Midbrain (tissue), 1 donor: ENCODE measurements at places on chromosomes 7 and 10.

- DNase-seq = no peak
Observed at GRCh38 chr10:17476073-17476472, 21.7 kb upstream of the ST8SIA6 start.

DNA sequence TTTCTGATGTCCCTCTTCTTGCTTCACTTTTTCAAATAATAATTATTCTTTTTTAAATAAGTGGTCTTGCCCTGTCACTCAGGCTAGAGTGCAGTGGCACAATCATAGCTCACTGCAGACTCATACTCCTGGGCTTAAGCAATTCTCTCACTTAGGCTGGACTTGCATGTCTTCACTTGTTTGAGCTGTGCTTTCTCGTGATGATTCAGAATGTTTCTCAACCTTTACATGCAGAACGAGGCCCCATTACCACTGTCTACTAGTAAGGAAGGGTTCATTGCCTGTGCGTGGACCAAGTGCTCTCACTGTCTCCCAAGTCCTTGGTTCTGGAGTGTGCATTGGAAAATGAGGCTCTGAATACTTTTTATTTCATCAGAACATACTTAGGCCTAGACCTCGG, 468.6 kb upstream of the COBL start:
- DNase-seq = no peak

- DNase-seq = no peak
Observed at GRCh38 chr10:3774814-3775695, 10.0 kb downstream of the KLF6 start.

GRCh38 chr10:105807935-105808587, 1167.0 kb downstream of the SORCS3 start:
- DNase-seq = no peak

GRCh38 chr10:44640429-44640828, 255.5 kb upstream of the CXCL12 start:
- no peak for DNase-seq

DNA sequence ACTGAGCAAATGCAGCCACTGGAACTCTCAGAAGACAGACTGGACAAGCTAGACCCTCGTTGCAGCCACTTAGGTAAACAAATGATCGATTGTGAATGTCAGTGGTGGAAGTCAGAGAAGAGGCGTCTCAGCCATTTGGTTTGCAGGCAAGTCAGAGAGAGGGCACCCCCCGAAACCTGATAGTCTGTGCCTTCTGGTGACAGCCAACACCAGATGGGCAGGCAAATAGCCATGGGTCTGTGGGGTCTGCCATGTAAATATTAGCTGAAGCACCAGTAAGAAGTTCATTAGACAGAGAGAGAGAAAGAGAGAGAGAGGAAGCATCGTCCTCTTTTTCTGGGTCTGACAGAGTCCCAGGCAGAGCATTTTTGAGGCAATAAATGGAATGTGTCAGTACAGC, 5.4 kb downstream of the PPP1R17 start:
- no peak for DNase-seq

DNA sequence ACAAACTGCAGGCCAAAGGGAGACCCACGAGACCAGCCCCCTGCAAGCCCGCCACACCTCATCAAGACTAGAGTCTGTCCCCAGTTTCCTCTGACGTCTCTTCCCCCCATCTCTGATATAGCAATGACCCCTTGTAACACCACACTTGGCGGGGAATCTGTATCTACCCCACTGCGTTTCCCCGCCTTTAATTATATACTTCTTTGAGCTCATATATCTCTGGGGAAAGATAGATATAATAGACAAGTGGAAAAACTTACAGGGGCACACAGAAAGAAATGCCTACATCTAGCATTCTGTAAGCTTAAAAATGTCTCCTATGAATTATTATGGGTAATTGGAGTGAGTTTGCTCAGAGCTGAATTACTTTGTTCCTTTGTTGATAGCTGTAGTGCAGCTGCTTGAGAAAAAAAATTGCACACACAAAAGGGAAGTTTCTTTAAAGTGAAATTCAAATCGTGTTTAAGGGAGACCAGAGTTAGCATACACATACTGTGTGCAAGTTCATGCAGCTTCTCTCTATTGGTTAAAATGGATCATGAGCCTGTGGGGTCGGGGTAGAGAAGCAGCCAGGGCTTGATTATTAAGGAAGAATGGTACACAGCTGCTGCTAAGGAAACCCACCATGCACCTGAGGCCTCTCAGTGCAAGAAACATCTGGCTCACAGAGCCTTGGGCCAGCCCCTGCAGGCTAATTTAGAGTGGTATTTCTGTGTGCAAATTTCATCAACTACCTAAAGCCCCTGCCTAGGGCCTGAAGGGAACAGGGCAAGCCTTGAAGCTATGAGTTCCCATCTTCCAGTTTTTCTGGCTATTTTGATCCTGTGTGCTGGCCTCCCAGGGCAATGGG, 32.5 kb downstream of the CDCA7L start:
- DNase-seq = no peak

- DNase-seq = no peak
Observed at GRCh38 chr10:20911626-20912025, 14.5 kb upstream of the NEBL start.

GRCh38 chr10:12946372-12946771, 55.1 kb downstream of the CCDC3 start:
- no peak for DNase-seq

GRCh38 chr7:42671627-42672026, 240.2 kb downstream of the C7orf25 start:
- no peak for DNase-seq

DNA sequence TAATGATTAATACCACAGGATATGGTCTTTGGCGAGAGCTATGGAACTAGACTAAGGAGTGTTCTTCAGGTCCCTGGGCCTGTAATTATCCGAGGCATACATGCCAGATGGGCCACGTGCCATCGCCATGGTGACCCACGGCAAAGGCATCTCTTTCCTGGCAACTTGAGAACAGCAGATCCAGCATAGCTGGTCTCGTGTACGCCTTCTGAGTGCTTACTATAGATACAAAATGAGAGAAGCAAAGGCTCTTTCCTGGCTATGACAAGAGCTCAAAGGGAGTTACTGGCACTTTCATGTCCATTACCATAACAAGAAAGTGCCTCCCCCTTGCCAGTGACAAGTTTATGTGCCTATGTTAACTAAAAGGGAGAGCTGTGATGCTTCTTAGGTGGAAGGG, 26.0 kb upstream of the GLI3 start:
- peak; percentile 24 for DNase-seq

GRCh38 chr7:39504963-39505362, 61.2 kb upstream of the YAE1 start:
- no peak for DNase-seq

DNA sequence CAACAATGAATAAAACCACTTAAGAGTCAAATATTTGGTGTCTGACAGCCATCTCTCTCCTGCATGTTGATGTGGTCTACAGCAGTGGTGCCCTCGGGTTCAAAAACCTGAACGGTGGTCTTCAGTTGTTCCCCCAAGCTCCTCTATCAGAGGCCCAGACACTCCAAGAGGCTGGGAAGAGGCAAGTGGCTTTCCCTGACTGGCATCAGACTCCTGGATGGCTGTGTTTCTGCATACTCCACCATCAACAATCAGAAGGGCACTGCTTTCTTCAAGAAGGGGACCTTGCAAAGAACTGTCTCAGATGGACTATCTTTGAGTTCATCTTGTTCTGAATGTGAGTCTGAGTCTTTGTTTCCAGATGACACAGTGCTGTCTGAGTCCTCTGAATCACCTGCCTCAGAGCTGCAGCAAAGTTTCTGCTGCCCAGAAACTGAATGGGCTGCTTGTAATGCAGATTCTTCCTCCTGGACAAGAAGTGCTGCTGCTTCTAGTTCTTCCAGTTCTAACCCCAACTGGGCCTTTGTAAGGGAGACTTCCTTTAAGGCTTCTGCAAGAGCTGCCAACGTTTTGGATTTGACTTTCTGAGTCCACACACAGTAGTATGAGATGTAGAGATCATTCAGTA, 5.9 kb upstream of the SGMS1 start:
- DNase-seq = no peak

DNA sequence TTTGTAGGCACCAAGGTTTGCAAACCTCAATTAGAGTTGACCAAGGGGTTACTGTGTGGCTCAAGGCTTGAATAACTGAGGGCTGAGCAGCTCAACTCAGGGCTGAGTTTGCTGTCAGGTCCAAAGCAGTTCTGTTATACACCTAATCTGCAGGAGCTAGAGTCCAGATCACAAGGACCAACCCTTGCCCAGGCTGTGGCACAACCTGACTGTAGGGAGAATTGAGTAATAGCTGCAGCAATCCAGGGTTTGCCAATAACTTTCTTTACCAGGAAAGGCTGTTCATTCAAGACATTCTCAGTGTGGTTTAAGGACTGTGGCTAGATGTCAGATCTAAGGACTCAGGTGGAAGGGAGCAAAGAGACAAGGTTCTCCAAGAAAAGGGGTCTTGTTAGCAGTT, 115.6 kb upstream of the IMMP2L start:
- DNase-seq = no peak

GRCh38 chr7:24245362-24245761, 38.6 kb upstream of the NPY start:
- DNase-seq = no peak

DNA sequence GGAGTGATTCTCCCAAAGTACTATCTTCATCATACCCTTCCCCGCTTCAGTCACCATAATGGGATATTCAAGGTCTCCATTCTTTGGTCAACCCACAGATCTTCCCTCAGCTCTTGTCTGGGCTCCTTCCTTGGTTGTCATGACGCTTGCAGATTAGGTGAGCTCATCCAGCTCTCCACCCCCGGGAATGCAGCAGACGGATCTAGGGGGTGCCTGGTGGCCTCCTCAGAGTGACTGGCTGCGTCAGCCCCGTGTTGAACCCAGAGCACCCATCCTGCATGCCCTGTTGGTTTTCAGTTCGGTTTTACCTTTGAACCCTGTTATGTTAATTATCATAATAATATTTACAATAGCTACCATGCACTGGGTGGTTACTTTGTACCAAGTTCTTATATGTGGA, 6.4 kb downstream of the NEURL1 start:
- DNase-seq = no peak

DNA sequence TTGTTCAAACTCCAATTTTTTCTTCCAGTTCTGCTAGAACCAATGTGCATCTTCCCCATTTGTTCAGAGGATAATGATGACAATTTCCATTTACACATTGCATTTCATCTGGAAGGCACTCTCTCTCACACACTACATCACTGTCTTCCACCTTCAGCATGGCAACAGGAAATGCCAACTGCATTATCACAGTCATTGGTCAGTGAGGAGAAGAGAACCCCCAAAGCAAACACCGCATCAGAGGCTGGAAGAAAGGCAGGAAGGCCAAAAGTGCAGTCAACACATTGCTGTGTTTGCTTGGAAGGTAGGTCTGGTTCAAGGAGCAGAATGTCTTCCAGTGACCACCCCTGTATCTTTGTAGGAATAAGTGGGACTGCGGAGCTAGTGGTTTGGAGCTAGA, 192.2 kb upstream of the RHOBTB1 start:
- no peak for DNase-seq

GRCh38 chr7:150800581-150801241, at the start of gene TMEM176A:
TSS of gene TMEM176A (plus strand) at chr7:150800769. CDS start at chr7:150801551, 782 bp downstream.
- no peak for DNase-seq

DNA sequence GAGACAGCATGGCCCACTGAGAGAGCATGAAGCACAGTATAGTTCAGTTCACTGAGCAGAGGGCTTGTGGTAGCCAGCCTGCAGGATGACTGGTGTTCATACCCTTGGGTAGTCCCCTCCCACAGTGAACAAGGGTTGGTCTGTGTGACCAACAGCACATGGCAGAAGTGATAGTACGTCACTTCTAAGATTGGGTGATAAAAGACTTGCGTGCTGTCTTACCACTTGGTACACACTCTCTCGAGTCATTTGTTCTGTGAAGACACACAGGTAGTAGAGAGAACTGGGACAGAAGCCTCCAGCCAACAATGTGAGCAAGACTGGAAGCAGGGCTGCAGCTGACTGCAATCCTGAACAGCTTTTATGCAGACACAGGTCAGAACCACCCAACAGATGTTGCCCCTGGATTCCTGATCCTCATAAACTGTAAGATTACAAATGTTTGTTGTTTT, 14.6 kb downstream of the EPC1 start:
- no peak for DNase-seq

- DNase-seq = no peak
Observed at GRCh38 chr10:17208476-17208875, 7.0 kb upstream of the TRDMT1 start.

DNA sequence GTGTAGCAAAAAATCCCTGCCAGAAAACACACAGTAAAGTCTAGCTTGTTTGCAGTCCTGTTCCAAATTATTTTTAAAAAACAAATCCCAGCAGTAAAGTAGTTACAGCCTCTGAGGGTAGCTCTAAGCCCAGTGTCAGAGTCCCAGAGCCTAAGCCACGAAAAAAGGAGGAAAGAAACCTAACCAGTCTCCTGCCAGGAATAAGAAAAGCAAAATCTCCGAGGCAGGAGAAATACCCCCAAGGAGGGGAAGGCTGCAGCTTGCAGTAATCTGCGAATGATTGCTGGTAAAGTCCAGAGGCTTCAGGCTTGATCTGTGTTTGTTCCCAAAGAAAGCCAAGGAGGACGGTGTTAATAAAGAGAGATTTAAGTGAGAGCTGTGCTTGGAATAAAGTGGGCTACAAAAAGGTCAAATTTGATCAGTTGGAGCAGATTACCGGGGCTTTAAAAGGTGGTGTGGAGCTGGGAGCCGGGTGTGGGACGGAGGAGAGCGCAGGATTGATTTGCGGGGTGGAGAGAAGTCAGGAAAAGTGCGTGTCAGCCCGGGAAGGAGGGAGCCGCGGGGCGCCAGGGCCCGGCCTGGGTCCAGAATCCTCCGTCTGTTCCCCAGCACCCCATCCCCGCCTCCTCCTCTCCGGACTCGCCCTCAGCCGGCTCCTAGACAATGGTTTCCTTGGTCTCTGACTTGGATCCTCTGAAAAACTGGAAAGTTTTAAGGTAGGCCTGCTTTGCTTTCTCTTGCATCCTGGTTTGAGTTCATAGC, 219.4 kb upstream of the CELF2 start:
- DNase-seq = peak; percentile 6

DNA sequence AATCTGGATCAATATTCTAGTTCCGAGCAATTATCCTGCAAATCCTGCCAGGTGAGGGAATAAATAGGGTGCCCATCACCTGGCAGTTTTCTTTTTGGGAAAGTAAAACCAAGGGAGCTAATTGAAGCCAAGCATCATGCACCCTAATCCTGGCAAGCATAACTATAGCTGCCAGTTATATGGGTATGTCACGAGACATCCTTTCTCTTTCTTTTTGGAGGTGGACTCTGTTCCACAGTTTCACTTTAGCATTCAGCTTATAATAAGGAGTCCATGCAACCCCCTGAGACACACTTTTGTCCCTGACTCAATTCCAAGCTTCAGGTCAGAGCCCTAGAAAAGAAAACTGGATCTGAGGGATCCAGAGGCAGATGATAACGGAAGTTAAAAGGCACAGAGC, 222.5 kb downstream of the PHF14 start:
- no peak for DNase-seq
